ENCODE measurements at places on chromosomes 6 and 20.

DNA sequence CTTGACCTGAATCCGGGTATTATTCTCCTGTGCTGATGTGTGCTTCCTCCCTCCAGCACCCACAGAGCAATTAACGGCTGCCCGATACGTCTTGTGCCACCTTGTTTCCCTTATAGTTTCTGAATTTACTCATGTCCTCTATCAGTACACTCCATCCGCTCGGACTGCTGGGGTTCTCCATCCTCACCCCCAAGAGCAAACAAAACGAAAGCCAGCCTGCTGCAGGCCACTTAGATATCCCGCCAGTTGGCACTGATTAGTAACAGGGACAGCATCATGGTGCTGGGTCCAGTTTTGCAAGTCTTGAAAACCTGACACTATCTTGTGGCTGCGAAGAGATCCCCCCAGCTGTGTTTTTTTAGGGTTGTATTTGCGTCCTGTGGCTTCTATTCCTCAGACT lies 71.8 kb downstream of the SSR1 start:
- no peak for DNase-seq

DNA sequence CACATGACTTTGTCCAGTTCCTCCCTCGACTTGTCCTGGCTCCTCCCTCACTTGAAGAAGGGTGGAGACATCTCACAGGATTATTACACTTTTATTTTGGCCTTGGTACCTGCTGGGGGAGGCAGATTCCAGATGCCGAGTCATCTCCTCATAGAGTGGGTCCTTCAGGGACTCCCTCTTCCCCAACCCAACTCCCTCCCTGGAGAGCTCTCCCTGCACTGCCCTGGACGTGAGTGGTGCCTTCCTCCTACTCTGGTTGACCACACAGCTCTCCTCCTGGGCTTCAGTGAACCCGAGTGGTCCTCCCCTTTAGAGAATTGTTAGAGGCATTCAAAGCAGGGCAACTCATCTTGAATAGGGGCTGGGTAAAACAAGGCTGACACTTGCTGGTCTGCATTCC lies 40.9 kb upstream of the MC3R start:
- no peak for DNase-seq

- no peak for DNase-seq
These were observed 5.3 kb upstream of the CABLES2 start for GRCh38 chr20:62412194-62413024.

DNA sequence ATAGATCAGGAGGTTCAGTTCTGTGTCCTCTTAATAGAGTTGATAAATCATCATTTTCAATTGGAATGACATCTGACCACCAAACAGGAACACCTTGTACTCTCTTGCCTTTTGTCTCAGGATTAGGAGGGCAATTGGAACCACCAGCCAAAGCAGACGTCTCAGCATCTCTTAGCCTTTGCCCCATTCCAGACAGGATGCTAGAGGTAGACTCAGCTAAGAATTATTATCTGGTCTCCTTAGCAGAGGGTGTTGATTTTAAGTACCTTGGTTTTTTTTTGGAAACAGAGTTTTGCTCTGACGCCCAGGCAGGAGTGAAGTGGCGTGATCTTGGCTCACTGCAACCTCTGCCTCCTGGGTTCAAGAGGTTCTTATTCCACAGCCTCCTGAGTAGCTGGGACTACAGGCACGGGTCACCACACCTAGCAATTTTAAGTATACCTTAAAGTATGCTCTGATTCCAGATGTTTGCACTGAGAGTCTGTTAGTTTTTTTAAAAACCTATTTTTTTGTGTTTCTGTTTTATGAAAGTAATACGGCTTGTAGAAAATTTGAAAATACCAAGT lies 28.0 kb upstream of the ELOVL5 start:
- DNase-seq: no peak

DNA sequence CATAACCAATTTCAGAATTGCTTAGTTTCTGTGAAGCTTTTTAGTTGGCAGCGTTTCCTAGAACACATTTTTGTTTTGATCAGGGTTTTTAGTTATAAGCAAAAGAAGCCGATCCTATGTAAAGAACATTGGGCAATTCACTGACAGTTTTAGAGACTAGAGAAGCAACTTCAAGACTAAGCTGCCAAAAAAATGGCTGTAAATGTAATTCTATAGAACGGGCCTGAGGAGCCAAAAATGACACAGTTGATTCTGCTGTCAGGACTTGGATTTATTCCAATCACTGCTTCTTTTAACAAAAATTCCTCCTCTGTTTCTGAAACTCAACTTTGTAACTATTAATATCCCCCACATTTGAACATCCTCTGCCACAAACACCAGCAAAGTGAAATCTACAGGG lies 236.0 kb upstream of the EYS start:
- no peak for DNase-seq

GRCh38 chr6:26173836-26174145 lies 86.6 kb downstream of the HFE start:
- no peak for DNase-seq

- no peak for DNase-seq
These were observed 13.2 kb upstream of the NEDD9 start for GRCh38 chr6:11245381-11246256.

GRCh38 chr6:14276667-14277404 lies 159.3 kb downstream of the CD83 start:
- no peak for DNase-seq

- no peak for DNase-seq
These were observed 25.2 kb downstream of the PHF3 start for GRCh38 chr6:63660757-63661156.

DNA sequence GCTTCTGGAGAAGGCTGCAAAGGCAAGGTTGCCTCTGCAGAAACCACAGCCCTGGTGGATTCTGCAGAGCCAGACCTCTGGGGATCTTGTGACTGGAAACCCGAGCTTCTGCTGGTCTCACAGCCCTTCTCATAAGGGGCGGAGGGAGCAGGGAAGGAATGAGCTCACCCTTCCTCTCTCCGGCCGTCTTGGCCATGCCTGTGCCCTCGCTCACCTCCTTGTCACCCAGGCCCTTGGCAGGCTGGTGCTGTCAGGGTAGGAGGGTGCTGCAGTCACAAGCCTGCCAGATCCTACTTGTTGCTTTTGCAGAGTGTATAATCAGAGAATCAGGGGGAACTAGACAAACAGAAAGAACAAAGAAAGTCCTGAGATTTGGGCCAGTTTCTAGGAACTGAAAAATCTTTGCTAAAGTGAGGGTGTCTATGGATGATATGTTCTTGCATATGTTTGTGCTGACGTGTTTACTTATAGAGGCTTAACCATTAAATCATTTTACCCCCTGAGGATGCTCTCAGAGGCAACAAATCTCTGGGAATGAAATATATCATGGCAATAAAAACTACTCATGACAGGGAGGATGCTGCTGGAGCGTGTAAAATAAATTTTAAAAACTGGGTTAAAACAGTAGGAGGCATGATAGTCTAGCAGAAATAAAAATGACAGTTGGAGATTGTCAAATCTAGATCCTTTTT lies 244.9 kb upstream of the SOX4 start:
- DNase-seq: no peak

DNA sequence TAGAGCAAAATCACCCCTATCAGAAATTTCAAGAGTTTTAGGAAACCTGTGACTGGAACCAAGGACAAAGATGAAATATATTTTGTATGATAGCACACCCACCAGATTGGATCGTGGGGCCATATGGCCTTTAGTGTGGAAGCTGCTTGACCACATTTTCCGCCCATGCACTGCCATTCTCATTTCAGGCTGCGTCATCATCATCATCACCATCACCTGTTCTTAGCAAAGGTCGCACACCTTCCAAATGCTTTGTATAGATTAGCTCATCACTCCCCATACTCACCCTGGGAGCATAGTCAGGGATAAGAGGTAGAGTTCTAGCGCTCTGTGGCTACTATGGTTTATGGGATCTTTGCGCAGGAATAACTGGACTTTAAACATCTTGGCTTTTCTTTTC lies 185.7 kb downstream of the MTHFD1L start:
- DNase-seq: no peak

- DNase-seq: no peak
These were observed 463.8 kb downstream of the BMP2 start for GRCh38 chr20:7231303-7231702.

DNA sequence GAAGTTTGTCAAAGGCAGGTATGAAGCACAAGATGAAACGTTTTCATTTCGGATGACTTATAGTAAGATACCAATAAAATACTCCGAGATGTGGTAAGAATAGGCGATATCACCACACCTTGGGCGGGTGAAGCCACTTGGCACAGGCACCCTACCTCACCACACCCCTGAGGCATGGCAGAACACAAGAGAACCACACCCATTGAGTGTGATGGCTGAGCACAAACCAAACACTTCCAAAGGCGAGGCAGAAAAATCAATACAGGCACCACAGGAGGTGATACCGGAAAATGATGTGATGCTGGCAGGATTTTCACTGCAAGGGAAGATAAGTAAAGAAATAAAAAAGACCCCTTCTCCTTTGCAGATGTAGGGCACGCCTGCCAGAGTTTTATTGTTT lies 332.9 kb upstream of the PRDM1 start:
- no peak for DNase-seq

DNA sequence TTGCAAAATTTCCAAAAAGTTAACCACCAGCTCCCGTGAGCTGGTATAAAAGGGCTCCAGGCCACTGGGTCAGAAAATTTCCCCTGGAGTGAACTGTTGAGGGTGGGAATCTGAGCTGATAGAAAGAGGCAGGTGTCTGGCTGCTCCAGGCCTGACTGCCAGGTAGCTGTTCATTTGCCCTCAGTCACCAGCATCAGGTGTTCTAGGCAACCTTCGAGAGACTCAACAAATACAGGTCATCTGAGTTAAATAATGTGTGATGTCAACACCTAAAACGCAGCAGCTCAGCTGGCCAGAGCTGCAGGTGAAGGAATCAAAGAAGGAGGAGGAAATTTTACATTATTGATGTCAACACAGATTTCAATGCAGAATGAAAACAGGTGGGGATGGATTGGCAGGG lies 46.7 kb downstream of the KCNK5 start:
- no peak for DNase-seq

Data from NCI-H524 (cell line).